Fibroblast of skin of back (primary cell): ENCODE measurements at places on chromosomes 16 and 17.

DNA sequence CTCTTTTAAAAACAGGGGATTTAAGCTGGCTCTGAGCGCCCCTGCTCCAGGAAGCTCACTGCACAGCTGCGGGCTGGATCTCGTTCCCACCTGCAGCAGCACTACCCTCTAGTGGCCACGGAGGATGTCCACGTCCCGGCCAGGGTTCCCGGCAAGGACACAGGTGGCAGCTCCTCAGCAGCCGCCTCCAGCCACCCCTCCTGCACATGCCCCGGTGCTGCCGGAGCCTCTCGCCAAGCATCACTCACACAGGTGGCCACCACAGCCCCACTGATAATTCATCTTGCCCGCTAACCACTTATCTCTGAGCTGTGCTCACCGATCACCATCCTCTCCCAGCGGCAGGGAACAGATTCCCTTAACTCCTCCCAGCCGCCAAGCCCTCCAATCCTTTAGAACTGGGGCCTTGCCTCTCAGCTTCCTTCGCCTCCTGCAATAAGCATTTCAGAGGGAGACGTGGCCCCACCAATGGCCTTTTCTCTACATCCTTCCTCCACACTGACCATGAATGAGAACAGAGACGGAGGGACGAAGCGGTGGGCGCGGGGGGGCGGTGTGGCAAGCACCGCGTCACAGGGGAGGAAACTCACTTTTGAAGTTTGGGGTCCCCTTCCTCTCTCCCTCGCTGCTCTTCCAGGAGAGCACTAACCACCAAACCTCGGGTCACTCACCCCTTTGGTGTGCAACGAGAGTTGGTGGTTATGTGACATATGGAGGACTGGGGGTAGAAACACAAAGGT lies 222.1 kb downstream of the RBFOX3 start:
- peak; percentile 29 for DNase-seq

DNA sequence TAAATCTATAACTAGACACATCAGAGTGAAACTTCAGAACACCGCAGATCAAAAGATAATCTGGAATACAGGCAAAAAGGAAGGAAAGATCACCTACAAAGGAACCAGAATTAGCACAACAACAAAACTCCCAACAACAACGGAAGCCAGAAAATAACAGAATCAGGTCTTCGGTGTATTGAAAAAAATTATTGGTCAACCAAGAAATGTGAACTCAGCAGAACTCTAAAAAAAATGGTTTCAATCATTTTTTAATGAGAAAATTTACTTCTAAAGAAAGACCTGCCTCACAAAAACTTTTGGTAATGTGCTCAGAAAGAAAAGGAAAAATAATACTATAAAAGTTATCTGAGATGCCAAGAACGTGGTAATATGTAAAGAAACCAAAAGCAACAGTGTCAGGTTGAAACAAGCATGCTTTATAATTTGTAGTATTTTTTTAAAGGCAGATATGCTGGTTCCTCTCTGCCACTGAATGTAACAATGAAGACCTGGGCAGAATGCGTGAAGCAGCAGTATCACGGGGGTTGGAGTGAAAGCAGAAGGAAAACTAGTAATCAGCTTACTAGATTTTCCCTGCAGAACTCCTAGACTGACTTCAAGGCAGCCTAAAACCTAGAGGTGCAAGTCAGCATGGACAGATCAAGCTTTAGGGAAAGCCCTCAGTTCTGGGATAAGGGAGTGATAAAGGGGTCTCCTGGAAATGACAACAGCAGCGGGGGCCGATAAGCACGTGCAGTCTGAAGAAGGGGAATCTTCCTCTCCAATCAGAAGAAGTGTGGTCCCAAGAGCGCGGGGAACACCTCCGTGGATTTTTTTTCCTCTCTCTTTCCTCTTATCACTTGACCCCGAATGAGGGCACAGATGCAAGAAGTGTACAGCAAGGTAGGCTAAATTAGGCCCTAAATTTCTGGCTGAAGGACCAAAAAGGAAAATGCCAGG lies 80.9 kb upstream of the TEKT1 start:
- no peak for DNase-seq

- DNase-seq = no peak
Observed at GRCh38 chr17:48734333-48735061, 5.9 kb upstream of the HOXB13 start.

DNA sequence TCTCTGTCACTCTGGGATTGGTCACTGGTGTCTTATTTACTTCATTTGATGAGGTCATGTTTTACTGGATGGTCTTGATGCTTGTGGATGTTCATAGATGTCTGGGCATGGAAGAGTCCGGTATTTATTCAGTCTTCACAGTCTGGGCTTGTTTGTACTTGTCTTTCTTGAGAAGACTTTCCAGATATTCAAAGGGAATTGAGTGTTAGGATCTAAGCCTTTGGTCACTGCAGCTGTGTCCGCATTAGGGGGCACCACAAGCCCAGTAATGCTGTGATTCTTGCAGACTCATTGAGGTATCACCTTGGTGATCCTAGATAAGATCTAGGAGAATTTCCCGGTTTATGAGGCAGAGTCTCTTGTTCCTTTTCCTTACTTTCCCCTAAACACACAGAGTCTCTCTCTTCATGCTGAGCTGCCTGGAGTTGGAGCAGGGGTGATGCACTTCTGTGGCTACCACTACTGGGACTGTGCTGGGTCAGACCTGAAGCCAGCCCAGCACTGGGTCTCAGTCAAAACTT lies 214.7 kb downstream of the SPECC1 start:
- no peak for DNase-seq

GRCh38 chr16:54935266-54935968 lies 4.8 kb downstream of the IRX5 start:
- peak; percentile 27 for DNase-seq

GRCh38 chr16:50259334-50260205 lies 6.8 kb upstream of the ADCY7 start:
- DNase-seq = peak; percentile 38

GRCh38 chr17:47687748-47688147 lies 6.2 kb upstream of the TBKBP1 start:
- DNase-seq = no peak

DNA sequence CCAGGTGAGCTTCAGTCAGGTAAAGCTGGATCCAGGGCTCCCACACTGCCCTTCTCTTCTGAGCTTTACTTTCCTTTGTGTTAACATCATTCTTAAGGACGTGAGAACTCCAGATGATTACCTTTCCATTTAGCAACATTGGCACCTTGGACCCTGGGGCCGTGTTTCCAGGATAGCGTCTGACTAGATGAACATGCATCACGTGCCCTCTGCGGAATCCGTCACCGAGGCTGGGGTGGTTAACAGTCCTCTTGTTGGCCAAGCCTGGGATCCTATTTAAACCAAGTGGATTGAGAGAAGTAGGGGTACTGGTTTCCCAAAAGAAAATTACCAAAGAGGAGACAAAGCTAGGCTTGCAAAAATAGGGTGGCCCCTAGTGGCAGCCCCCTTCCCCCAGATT lies 3.9 kb upstream of the LAT start:
- DNase-seq = no peak

DNA sequence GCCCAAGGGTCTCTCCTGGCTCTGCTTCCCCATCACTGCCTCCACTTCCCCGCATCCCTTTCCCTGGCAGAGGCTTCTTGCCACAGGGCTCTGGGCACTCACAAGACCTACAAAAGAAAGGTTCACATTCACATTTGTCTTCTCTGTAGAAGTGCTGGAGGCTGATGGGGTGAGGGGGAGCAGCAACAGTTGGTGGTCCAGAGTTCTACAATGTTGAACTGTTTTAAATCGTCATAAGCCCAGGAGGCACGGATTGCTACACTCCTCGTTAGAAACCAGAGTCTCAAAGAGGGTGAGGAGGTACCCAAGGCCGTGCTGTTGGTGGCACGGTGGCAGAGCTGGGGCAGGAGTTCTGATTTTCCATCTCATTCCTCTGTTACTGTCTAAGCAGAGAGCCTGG lies 5.8 kb upstream of the RAI1 start:
- no peak for DNase-seq

- DNase-seq = no peak
Observed at GRCh38 chr17:82148011-82148410, 50.0 kb upstream of the FASN start.

DNA sequence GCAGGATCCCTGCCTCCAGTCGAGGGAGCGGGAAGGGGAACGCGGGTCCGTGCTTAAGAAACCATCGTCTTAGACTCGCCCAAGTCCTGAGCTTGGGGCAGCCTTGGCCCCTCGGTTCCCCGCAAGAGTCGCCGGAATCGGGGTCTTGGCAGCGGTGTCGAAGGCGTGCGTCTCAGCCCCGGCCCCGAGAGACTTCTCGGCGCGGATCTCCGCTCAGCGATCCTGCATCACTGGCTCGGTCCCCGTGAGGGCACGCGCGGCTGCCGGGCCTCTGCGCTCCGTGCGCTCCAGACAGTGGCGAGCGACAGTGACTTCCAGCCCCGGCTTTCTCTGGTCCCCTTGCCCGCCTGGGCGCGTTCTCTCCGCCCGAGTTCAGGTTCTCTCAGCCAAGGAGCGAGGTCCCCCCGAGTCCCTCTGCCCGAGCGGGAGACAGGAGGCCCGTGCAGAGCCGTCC lies 380 bp downstream of the HS3ST3A1 start:
- DNase-seq = peak; percentile 35

- no peak for DNase-seq
Observed at GRCh38 chr16:2189252-2189893, 7.0 kb downstream of the CASKIN1 start.

DNA sequence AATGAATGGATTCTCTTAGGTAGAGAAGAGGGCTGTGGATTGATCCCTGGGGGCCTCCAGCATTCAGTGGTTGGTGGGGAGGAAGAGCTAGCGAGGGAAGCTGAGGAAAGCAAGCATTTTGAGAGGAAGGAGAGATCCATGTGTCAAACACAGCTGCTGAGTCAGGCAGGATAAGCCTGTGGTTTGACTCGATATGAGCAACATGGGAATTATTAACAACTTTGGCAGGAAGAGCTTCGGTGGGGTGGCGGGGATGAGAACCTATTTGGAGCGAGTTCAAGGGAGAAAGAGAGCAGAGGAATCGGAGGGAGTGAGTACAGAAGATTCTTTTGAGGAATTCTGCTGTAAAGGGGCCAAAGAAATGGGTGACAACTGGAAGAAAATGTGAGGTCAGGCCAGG lies 59.5 kb upstream of the CDC42EP4 start:
- peak; percentile 91 for DNase-seq

- DNase-seq = no peak
Observed at GRCh38 chr16:10114409-10114808, 67.8 kb downstream of the GRIN2A start.

GRCh38 chr16:59192551-59193199 lies 458.6 kb upstream of the GOT2 start:
- DNase-seq = peak; percentile 34

- DNase-seq = no peak
Observed at GRCh38 chr16:89067677-89068443, 25.8 kb upstream of the ACSF3 start.

- no peak for DNase-seq
Observed at GRCh38 chr17:70105641-70106040, 30.6 kb downstream of the KCNJ16 start.

DNA sequence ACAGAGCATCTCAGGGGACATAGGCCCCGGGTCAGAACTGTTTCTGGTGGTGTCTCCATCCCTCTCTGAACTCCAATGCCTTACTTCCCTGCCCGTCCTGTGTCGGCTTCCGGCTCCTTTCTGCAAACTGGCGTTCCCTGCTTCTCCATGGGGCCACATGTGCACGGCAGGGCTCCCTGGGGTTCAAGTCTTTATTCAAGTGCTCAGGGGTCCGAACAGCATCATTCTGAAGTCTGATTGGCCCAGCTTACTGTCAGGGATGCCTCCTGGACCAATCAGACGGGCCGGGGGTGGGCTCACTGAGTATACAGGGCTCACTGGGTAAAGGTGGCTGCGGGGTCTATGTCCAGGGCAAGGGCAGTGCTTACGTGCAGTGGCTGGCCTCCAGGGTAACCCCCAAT lies 17.1 kb downstream of the C16orf82 start:
- DNase-seq = no peak

DNA sequence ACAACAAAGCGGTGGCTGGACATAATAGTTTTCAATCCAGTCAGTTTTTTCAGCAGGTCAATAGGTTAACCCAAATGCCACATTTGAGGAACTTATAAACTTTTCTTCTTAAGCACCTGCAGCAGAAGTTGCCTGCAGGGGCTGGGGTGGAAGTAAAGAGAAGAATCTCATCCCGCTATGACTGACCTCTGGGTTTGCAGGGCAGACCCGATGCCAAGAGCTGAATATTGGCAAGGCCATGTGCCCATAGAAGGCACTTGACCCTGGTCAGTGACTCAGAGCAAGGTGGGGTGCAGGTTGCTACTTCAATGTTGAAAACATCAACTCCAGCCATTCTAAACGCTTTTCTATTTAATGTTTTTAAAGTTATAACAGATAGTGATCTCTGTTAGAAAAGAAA lies 17.9 kb upstream of the SMPD3 start:
- no peak for DNase-seq

DNA sequence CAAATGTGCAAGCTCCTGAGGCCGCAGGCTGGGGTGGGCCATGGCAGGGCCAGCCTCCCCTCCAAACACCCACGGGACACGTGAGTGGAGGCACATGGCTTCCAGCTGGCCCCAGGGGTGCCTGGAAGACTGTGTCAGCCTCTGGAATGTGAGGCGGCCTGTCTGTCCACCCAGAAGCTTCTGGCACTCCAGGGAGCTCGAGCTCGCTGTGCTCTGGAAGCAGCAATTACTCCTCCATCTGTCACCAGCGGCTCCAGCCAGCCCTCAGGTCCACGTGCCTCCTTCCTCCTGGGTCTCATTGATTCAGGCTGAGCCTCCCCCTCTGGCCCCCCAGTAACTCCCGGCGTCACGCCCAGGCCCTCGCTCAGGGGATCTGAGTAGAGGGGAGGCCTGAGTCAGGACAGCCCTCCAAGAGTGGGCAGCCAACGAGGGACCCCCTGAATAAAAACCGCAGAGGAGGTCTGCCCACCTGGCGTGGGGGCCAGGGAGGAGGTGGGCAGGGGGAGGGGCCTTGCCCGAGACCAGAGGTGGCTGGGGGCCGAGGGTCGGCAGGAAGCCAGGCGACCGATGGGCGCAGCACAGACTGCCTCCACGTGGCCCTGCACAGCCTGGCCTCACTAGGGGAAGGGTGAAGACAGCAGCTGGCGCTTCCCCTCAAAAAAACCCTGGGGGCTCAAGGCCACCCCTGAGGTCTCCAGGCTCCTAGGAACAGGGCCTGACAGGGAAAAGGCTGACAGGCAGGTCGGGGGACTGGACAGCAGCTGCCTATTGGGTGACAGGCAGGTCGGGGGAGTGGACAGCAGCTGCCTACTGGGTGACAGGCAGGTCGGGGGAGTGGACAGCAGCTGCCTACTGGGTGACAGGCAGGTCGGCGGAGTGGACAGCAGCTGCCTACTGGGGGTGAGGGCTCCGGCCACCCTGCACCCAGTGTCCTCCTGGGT lies 11.9 kb downstream of the PIEZO1 start:
- peak; percentile 96 for DNase-seq

- peak; percentile 34 for DNase-seq
Observed at GRCh38 chr16:12002447-12003006, 26.0 kb downstream of the SNX29 start.

- no peak for DNase-seq
Observed at GRCh38 chr17:48726916-48727286, 1.6 kb downstream of the HOXB13 start.

DNA sequence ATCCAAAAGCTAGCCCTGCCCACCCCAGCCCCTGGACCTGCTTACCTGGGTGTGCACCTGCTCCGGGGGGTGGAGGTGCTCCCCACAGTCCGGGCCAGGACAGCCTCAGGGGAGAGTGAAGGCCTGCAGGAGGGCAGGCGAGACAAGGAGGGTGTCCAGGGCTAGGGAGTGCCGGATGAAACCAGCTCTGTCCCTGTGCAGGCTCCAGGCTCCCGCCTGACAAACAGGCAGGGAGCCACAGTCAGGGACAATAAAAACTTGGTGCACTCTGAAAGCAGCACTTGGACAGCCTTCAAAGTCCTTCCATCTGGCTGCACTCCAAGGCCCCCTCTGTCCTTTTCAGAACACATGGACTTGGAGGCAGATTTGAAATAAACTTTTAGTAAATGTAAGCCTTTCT lies 3.9 kb downstream of the PAQR4 start:
- no peak for DNase-seq

- DNase-seq = no peak
Observed at GRCh38 chr16:19882186-19882585, 2.5 kb downstream of the GPRC5B start.
